Activated T-helper 1 cell treated with anti-CD3 and anti-CD28 coated beads, Interleukin-12 subunit alpha, Interleukin-12 subunit beta, Interleukin-2, Interleukin-4 antibody, amounts not matched to agents 30 ng/mL and 10 ng/mL and 1 ng/mL, durations not matched to agents 14 hours and 24 hours and 36 hours (primary cell): ENCODE measurements at places on chromosomes 16 and 17. TPM values are rescaled to one million over a fixed set of nuclear protein-coding genes. Genes with fewer than 3 reads are reported as not detected.

Gene TSPOAP1
- 31.4 and 35.1 TPM in 2 replicates for total RNA-seq

Gene PRKAR1A
- 209 and 214 TPM in 2 replicates for total RNA-seq

Gene CTRL
- 5.5 and 6.9 TPM in 2 replicates for total RNA-seq

Gene TP53TG3
- total RNA-seq = not detected in 2 replicates

Gene TAT
- not detected in 2 replicates for total RNA-seq

Gene ASIC2
- not detected in 2 replicates for total RNA-seq

Gene CIITA
- total RNA-seq = 12.0 and 13.0 TPM in 2 replicates

Gene CYLD
- total RNA-seq = 219 and 223 TPM in 2 replicates

Gene MT1H
- 1.4 TPM in 1 of 2 replicates, not detected in the other for total RNA-seq

Gene ITGB4
- total RNA-seq = 1.4 and 2.7 TPM in 2 replicates

Gene COQ9
- total RNA-seq = 51.2 and 51.6 TPM in 2 replicates

Gene CHAD
- not detected in 2 replicates for total RNA-seq

Gene GP1BA
- not detected in 2 replicates for total RNA-seq

DNA sequence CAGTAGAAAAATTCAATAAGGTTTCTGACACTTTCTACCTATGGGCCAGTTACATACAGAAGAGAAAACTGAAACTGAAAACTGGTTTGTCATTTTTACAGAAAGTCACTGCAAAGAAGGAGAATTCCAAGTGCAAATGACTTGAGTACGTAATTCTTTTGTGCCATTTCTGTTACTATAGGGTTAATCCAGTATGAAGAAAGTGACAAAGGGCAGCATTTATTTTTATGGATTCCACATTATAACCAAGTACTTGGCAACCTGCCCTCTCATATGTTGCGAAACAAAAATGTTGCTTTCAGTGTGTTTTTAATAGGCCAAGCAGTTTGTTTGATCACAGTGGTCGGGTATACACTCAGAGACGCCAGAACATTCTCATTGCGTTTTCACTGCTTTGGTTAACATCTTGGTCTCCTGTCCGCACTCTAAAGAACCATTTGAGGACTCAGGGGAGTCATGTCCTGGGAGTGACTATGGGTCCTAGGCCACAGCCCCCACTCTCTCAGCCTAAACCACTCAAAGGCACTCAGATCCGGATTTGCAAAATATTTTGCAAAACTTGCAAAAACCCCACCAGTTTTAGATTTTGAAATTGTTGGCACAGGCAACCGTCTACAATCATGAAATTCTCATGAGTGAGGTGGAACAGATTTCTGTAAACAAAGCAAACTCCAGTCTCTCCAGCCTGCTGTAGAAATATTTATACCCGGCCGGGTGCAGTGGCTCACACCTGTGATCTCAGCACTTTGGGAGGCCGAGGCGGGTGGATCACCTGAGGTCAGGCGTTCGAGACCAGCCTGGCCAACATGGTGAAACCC, 15.4 kb upstream of the HELZ start:
- DNase-seq = no peak

- DNase-seq = no peak
Measured at GRCh38 chr16:74107795-74108610, 188.6 kb upstream of the PSMD7 start.

DNA sequence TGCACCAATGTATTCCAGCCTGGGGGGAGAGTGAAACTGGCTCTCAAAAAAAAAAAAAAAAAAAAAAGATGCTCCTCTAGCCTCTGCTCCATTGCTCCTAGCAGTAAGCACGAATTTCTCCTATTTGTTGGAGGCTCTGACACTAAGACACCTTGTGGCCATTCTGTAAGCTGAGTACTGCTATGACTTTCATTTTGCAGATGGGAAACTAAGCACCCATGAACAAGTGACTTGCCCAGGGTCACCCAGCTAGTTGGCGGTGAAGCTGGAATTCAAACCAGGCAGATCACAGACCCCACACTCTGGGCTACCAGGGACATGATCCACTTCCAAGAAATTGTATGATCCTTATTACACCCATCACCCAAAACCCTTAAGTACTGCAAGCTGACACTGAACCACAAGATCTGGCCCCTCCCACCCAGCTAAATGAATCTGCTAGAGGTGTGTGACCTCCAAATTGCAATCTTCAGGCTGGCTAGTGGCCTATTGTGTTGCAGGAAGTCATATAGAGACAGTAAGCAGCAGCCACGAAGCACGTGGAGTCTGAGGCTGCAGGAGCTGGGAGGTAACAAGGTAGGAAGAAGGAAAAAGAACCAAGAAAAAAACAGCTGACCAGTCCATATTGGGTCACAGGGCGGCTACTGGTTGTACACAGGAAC, 209.4 kb downstream of the XYLT1 start:
- peak; percentile 15 for DNase-seq

DNA sequence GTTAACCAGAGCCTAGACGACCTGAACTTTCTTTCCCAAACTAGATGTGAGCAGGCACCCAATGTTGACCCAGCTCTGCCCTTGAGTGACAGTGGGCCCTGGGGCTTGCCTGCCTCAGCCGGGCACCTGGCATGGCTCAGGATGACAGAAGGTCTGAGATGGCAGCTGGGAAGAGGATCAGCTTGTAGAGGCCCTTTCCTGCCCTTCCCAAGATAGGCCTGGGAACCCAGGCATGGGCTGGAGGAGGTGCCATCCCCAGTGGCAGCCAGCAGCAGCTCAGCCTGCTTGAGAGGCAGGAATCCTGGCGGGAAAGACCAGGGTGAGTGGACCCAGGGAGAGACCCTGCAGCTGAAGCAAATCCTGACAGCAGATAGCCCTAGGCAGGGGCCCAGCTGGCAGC, 59.1 kb downstream of the PIPOX start:
- no peak for DNase-seq

- DNase-seq = no peak
Measured at GRCh38 chr17:69729944-69730343, 315.4 kb downstream of the MAP2K6 start.

- DNase-seq = no peak
Measured at GRCh38 chr17:77436058-77436442, 295.3 kb downstream of the SEC14L1 start.

- DNase-seq = no peak
Measured at GRCh38 chr16:52050418-52050817, 496.5 kb downstream of the TOX3 start.

GRCh38 chr17:57697891-57698711, 47.0 kb downstream of the CCDC182 start:
- no peak for DNase-seq

GRCh38 chr17:71392715-71393567, 727.9 kb upstream of the SOX9 start:
- no peak for DNase-seq

- DNase-seq = peak; percentile 56
Measured at GRCh38 chr17:78128551-78129350, at the start of gene TMC6. TMC6 (minus strand) TSS chr17:78128755; CDS start chr17:78126832, 1,923 bp downstream.

- no peak for DNase-seq
Measured at GRCh38 chr17:27283060-27283459, 10.9 kb upstream of the WSB1 start.

- DNase-seq = no peak
Measured at GRCh38 chr16:86781046-86781445, 202.7 kb downstream of the FOXL1 start.
